ENCODE measurements at places on chromosomes 12 and 14.

- DNase-seq: no peak
Measured at GRCh38 chr14:24389226-24389848, 9.5 kb upstream of the NYNRIN start.

GRCh38 chr14:41785696-41786095 lies 179.0 kb downstream of the LRFN5 start:
- no peak for DNase-seq

DNA sequence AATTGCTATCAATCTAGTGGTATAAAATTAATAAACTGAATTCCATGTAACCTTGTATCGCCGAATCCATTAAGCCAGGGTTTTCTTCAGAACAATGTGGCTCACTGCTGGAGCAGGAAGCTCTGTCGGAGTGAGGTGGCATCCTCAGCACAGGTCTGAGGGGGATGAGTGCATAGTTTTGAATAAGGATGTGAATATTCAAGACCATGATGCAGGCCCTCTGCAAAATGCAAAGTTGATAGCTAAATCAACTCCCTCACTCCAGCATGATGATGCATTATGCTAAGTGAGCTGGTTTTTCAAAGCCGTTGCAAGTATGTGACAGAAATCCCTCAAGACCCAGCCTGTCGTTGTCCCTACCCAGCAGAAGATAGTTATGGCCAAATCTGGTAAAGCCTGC lies 53.0 kb downstream of the TRIM9 start:
- DNase-seq: no peak

DNA sequence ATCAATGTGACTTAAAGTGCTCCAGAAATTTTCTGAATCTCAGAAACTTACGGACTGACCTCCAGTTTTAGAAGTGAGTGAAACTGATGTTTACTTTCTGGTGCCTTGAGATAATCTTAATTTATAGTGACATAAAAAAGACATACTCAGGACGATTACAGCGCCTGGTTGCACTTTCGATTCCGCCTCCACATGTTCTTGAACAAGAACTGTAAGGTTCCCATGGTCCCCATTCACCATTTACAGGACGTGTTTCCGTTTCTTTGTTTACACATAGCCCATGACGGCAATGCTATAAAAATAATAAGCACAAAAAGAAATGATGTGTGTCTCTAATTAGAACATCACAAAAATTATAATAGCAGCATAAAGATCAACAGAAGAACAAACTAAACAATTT lies 98.2 kb downstream of the ADAMTS20 start:
- no peak for DNase-seq

- no peak for DNase-seq
Measured at GRCh38 chr14:101891471-101891870, 72.9 kb upstream of the DYNC1H1 start.

DNA sequence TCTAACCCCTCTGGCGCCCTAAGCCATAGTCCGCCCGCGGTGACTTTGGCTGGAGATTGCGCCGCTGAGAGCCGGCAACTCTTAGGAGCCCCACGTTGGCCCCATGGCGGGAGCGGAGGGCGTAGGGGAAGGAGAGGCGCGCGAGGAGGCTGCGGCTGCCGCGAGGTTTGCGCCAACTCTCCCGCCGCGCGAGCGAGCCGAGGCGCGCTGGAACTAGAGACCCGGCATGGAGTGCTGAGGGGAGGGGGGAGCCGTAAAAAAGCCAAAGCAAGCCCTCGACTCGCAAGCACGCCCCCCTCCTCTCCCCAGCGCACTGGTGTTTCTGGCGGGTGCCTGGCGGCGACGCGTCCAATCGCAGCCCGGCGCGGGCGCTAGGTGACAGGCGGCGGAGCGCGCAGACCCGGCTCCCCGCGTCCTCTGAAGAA lies at the start of gene SYT10:
Gene SYT10, minus strand, starts transcription at position 233 of the 425 bp plus-strand sequence. CDS start 297 bp downstream, outside the sequence.
- DNase-seq: no peak

DNA sequence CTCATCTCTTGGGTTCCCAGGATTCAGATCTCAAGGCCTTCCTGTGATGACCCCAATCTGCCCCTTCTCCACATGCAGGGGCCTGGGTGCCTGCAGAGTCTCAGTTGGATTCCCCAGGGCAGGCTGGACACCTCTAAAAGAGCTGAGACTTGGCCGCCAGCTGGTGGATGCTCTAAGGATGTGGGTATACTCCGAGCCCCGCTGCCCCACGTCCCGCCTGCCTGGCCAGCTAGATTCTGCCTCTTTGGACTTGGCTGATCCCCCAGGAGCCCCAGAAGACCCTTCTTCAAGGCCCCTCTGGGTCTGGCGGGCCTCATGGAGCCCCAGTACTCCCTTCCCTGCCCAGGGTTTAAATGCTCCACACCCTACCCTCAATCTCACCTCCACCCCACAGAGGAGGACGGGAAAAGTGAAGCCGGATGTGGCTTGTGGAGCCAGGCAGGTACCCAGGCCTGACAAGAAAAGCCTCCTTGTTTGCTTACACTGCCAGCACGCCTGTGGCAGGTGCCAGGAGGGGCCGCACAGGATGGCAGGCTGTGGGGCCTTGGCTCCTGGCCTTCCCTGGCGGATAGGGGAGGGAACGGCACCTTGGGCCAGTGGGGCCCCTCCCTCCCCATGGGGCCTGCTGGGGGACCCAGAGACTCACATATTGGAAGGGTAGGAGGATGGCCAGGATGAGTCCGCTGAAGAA lies 15.1 kb downstream of the FAIM2 start:
- DNase-seq: no peak

GRCh38 chr12:67223225-67223624 lies 45.9 kb upstream of the CAND1 start:
- DNase-seq: no peak

GRCh38 chr12:53205747-53206419 lies 1.2 kb downstream of the ITGB7 start:
- DNase-seq: no peak

GRCh38 chr12:31659087-31659942 lies at the start of gene ETFBKMT:
Gene ETFBKMT, plus strand, starts transcription at chr12:31659688. Its CDS starts 2,266 bp downstream, at chr12:31661954.
- DNase-seq: peak; percentile 63

DNA sequence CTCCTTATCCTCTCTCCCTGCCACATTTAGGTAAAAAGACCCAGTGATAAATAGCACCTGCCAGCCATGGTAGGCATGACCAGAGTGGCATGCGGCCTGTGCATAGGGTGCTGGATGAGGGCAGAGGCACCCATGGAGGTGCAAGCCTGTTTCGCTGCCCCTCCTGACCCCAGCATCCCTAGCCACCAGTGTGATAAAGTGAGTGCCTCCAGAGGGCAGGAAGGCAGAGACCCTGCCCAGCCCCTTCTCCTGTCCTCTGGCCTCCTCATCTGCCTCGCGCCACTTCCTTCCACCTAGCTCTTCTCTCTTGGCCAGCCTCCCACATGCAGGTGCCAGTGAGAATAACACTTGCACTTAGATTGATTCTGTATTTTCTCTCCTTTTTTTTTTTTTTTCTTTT lies 108.3 kb upstream of the FUT8 start:
- no peak for DNase-seq

- DNase-seq: no peak
Measured at GRCh38 chr12:1534748-1535147, 59.6 kb downstream of the FBXL14 start.

- DNase-seq: no peak
Measured at GRCh38 chr12:124861492-124861891, 2.2 kb downstream of the SCARB1 start.

DNA sequence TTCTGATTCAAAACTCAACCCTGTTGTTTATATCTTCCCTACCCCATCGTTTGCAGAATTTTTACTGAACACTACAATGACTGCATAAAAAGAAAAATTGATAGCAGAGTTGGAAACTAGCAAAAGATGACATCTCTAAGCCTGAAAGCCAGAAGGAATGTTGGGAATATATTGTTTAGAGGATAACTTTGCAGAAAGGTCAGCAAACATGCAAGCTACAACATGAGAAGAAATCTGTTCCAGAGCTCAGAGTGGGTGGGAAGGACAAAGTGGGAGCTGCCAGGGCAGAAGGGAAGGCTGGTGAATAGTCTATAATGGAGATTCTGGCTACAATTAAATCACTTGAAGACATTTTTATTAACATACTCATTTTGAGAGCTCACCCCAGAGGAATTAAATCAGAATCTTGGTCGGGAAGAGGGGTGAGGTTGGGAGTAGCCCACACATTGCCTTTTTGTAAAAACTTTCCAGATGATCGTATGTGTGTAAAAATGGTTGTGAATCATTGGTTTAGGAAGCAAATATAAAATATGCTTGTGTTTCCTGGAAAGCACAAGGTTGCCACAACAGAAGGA lies 574.8 kb downstream of the FLRT2 start:
- no peak for DNase-seq

DNA sequence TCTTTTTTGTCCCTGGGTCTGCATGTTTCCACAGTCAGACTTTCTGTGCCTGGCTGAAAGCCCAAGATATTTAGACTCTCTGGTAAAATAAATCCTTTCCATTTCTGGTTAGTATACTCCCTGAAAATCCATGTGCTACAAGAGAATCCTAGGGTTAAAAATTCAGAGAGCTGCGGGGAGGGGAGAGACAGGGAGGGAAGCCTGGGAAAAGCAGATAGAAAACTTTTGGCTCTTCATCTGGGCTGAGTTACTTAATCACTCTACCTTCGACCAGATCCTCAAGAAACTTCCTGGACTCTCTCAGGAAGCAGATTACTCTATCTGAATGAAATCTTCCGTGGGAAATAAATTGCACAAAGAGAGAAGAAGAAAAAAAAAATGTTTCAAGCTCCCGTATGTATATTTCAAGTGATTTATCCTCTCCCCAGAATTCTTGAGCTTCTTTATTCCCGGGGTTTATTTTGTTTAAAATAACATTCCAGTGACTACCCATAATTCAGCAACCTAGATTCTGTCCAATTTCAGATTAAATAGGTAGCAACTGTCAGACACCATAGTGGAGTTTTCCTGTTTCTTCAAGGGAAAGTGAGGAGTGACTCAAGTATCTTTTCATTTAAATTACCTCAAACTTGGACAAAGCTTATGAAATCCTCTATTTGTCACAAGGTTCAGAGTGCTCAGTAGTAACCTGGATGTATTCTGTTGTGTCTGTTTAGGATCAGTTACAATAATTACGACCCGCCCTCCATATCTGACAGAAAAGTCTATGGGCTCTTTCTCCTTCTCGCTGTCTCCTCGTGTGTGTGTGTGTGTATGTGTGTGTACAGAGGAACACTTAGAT lies 163.7 kb downstream of the MYRFL start:
- DNase-seq: no peak

DNA sequence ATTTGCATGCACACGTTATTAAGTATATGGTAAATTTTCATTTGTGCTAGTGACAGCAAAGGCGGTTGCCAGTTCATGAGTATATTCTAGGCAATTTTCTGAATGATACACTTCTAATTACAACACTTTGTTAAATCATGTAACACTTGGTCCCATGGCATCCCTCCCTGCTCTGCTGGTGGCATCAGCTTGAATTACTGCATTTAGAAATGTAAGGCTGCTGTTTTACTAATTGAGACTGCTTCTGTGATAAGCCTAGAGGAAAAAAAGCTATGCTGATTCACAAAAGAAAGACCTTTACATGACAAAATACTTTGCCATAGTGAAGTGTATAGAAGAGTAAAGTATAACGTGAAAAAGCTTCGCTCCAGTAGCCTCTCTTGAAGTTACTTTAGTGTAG lies 636.1 kb downstream of the KCNH5 start:
- no peak for DNase-seq

DNA sequence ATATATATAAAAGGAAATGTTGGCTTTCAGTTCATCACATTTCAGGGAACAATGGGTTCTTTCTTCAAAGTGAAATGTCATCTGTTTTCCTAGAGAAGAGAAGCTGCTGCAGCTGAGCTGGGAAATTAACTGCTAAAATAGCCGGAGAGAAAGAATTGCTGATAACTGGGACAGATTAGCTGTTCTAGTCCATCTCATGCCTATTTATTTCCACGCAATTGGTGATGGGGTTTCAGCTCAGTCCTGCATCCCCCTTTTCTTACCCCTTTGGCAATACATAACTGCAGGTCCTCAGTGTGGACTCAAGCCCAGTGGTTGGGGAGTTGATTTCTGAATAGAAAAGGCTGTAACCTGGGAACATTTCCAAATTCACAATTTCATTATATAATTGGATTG lies 436.9 kb upstream of the TMEM132C start:
- no peak for DNase-seq

DNA sequence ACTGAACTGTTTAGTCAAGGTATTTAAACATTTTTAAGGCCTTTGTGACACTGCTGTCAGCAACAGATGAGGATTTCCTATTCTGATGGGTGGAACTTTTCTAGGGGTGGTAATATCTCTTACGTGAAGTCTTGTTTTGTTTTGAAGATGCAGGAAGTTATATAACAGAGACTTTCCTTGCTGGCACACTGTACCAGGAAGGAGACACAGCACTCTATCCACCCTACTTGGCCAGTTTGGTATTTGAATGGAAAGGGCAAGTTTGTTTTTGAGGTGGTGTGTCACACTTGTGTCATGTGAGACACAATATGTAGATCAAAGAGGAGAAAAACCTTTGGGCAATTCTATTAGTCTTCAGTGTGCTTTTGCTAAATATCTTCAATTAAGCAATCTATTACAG lies 51.6 kb upstream of the SRP54 start:
- DNase-seq: no peak

DNA sequence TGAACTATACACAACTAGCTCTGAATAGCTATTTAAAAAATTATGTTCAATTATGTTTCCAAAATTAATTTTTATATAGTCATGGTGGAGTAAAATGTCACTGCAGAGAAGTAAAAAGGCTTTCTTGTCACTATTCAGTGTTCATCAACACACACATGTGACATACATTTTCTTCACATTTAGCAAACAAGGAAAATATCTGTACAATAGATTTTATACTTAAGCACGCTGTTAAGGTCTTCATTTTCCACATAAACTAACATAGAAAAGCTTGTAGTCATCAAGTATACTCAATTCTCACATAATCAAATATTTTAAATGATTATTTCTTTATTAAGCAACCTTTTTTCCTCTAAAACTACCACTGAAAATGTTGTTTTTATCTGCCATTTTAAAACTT lies 141.2 kb upstream of the DIO2 start:
- no peak for DNase-seq

- DNase-seq: peak; percentile 82
Measured at GRCh38 chr12:8949342-8950220, at the start of gene M6PR. Gene M6PR, minus strand, starts transcription at chr12:8949645. Its CDS starts 3,241 bp downstream, at chr12:8946404.

- DNase-seq: no peak
Measured at GRCh38 chr14:68939181-68939892, 39.8 kb downstream of the ACTN1 start.

DNA sequence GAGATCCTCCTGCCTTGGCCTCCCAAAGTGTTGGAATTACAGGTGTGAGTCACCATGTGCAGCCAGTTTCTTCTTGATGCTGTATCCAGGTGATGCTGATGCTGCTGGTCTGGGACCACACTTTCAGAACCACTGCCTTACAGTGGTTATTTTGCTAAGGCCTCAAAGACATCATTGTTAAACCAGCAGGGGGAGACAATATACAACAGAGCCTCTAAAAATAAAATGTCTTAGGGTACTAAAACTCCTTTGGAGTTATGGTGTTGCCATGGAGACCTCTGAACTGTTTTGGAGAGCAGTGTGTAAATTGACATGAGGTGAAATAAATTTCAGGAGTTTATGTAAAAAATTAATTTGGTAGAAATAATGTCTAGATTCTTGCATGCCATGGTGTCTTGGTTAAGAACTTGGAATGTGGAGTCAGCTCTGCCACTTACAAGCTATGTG lies 1.1 kb upstream of the ARG2 start:
- no peak for DNase-seq

GRCh38 chr14:25522116-25522515 lies 472.2 kb upstream of the STXBP6 start:
- DNase-seq: no peak

GRCh38 chr12:113470871-113471618 lies 626 bp downstream of the LHX5 start:
- DNase-seq: no peak
